ENCODE measurements at places on chromosomes 16 and 17.
A peak's percentile ranks its signal among the peaks of the same experiment; 100 is the strongest.

- no peak for DNase-seq
Observed at GRCh38 chr17:45833920-45834319, 10.8 kb upstream of the SPPL2C start.

- DNase-seq: no peak
Observed at GRCh38 chr17:81392909-81393654, 2.2 kb upstream of the BAHCC1 start.

- no peak for DNase-seq
Observed at GRCh38 chr17:17200311-17200710, 5.8 kb downstream of the PLD6 start.

GRCh38 chr16:84509032-84509950 is 4.8 kb upstream of the MEAK7 start:
- no peak for DNase-seq

- DNase-seq: no peak
Observed at GRCh38 chr17:28916302-28916934, 13.5 kb upstream of the DHRS13 start.

DNA sequence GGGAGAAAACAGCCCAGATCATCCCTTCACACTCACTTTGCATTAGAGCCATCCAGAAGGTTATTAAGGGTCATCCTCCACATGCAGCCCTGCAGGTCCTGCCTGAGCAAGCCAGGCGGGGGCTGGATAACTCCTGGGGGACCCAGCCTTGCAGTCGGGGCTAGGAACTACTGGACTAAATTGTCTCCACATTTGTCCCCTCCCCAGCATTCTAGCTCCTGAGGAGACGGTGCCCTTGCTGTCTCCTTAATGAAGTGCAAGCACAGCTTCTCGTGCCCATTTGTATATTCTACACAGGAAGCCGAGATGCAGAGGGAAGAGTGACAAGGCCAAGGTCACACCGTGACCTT is 185.2 kb downstream of the C16orf95 start:
- DNase-seq: no peak

DNA sequence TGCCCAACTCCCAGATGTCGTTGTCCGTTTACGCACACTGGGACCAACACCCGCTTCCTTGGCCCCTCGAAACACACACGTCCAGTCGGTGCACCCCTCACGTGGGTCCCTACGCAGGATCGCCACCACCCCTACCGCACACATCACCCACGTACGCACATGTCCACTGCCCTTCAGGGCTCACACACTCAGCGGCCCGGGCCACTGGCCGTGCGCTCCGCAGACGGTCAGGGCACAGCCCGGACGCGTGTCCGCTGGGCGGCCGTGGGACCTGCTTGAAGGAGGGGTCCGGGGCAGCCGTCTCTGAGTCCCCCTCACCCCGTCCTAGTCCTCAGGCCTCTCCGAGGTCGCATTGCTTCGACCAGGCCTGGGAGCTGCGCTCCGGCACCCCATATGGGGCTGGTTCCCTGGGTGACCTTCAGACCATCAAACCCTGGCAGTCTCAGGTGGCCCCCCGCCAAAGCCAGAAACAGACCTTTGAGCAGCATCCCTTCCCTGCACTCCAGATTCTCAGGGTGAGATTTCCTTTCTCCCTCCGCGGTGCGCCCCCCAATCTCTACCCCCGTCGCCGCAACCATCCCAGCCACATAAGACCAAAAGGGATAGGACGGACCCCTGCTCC is 914 bp upstream of the GPRC5B start:
- no peak for DNase-seq

- DNase-seq: no peak
Observed at GRCh38 chr17:1029196-1029921, 32.4 kb downstream of the TIMM22 start.

GRCh38 chr16:56684926-56685590 is 2.8 kb downstream of the MT1X start:
- DNase-seq: no peak

DNA sequence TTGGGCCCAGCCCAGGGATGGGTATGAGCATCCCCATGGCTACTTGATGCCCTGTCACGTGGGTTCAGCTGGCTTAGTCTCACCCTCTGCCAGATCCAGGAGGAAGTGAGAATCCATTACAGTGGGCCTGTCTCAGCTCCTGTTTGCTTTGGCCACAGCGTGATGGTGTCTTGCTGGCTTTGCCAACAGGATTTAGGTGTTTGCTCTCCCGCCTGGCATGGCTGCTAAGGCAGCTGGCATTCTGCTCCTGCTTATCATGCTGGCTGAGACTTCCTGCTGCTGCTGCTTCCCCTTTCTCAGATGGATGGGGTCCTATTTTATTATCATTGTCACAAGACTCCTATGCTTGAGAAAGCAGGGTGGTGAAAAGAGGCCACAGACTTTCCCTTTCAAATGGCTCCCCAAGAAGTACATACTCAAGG is 28.3 kb upstream of the HOXB13 start:
- DNase-seq: no peak

DNA sequence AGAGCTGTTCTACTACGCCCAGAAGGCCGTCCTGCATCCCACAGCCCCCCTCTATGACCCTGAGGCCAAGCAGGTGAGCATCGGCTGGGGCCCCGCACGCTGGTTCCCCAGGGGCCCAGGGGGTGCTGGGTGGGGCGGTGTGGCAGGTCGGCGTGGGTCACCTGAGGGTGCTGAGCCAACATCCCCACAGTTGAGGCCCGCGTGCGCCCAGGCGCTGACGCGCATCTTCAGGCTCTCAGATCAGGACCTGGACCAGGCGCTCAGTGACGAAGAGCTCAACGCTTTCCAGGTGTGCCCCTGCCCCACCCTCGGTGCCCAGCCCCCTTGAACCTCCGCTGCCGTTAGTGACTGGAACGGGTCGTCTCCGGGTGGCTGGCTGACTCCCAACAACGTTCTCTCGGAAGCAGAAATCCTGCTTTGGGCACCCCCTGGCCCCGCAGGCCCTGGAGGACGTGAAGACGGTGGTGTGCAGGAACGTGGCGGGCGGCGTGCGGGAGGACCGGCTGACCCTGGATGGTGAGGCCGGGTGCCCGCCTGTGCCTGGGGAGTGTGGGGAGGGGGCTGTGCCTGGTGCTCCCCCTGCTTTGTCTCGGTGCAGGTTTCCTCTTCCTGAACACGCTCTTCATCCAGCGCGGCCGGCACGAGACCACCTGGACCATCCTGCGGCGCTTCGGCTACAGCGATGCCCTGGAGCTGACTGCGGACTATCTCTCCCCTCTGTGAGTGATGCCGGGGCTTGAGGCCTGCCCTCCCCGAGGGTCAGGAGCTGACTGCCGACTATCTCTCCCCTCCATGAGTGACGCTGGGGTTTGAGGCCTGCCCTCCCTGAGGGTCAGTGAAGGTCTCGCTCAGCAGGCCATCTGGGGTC is 2.8 kb downstream of the RHOT2 start:
- no peak for DNase-seq

DNA sequence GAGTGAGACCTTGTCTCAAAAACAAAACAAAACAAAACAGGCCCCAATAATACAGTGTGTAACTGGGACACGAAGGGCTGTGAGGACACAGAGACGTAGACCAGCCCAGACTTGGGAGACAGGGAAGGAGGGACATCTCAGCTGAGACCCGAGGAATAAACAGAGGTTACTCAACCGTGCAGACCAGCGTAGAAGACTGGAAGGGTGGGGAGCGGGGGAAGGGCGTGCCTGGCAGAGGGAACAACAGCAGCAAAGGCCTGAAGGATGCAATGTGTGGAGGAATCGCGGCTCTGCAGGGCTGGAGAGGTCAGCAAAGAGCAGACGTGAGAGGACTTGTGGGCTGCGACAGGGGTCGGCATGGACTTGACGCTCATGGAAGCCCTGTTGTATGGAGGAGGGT is 11.6 kb upstream of the CES4A start:
- DNase-seq: no peak

DNA sequence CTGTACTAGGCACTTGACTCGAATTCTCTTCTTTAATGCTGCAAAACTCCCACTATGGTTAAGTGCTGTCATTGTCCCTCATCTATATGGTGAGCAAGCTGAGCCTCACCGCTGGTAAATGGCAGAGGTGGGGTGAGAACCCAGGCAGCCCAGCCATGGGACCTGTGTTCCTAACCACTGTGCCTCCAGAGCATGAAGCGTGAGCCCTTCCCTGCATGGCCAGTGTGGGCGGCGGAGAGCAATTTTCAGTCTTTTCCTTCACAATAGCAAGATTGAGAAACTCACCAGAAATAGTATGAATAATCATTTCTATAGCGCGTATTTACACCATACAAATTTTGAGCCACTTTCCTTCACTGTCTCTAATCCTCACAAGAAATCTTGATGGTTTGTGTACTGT is 9.2 kb downstream of the BFAR start:
- no peak for DNase-seq

DNA sequence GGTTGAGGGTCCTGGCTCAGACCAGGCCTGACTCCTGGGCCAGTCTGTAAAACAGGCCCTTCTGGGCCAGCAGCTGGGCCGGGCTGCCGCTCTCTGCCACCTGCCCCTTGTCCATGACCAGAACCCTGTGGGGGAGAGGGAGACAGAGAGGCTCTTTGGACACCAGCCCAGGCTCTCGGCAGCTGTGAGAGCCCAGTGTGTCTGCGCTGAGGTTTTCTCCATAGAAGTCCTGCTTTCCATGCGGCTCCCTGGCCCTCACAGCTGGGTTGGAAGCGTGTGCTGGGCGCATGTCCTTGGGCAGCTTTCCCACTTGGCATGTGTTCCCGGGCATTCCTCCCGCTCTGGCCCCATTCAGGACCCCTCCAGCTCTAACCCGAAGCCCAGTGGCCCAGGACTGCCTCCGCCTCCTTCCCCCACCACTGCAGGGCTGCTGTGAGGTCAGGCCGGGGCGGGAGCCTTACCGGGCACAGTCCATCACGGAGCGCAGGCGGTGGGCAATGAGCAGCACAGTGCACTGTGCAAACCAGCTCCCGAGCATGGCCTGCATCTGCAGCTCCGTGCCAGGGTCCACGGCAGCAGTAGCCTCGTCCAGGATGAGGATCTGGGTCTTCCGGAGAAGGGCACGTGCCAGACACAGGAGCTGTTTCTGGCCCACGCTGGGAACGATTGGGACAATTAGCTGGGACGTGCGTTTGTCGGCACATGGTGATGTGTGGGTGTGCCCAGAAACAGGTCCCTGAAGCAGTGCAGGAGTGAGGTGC is 73.0 kb downstream of the ABCC6 start:
- no peak for DNase-seq

- no peak for DNase-seq
Observed at GRCh38 chr17:37191219-37191618, 184.6 kb upstream of the C17orf78 start.

GRCh38 chr16:867421-868385 is 67.2 kb upstream of the GNG13 start:
- no peak for DNase-seq

GRCh38 chr16:23137256-23137655 is 12.0 kb downstream of the USP31 start:
- no peak for DNase-seq

DNA sequence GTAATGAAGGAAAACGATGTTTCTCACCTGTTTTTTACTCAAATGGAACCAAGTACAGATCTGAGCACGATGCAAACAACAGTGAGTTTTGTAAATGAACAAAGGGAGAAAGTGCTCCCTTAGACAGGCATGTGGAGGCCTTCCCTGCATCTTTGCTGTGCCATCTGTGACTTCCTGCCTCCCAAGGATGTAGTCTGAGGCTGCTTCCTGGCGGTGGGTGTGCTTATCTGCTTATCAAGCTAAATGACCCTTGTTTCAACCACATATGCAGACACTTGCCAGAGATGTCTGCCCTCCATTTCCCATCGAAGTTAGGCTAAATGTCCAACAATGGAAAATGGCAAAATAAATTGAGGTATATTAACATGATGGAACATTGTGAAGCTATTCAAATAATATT is 34.6 kb downstream of the RGS9 start:
- DNase-seq: no peak

DNA sequence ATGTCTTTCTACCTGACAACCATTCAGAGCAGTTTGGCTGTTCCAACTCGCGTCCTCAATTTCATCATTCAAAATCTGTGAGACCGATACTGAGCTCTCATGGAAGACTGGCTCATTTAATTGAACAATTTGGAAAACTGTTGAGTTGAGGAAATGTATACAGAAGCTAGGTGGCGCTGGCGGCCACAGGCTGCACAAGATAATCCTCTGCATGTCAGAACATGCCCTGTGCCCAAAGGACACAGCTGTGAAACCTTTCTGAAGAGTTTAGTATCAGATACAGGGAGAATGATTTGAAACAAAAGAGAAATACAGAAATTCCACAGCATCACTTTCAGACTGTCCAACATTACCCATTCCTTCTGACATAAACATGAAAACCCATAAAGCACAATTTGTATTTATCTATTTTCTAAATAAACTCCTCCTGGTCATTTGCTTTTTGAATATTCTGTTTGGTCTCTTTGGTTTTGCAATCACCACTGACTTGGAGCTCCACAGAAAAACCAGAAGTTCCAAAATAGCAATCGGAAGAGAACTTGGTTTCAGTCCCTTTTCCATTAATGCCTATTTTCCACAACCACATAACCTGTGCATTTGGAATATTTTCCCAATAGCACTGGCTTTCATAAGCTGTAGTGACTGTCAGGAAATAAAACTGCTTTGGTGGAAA is 192.8 kb downstream of the MAP2K6 start:
- DNase-seq: peak; percentile 65

Measured in smooth muscle cell of the brain vasculature (primary cell).